ENCODE measurements at places on chromosomes 4 and X.

GRCh38 chrX:108447303-108447702 lies 7.7 kb downstream of the COL4A5 start:
- DNase-seq: no peak

DNA sequence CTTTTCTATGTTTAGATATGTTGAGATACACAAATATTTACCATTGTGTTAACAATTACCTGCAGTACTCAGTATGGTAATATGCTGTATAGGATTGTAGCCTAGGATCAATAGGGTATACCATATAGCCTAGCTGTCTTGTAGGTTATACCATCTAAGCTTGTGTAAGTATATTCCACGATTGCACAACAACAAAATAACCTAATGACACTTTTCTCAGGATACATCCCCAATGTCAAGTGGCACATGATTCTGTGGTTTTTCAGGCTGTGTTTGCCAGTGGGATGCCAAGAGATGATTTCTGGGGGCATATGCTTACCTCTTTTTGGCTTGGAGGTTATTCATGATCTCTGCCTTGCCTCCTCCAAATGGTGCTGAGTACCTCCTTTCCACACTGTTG lies 247.2 kb upstream of the CENPE start:
- DNase-seq: no peak

DNA sequence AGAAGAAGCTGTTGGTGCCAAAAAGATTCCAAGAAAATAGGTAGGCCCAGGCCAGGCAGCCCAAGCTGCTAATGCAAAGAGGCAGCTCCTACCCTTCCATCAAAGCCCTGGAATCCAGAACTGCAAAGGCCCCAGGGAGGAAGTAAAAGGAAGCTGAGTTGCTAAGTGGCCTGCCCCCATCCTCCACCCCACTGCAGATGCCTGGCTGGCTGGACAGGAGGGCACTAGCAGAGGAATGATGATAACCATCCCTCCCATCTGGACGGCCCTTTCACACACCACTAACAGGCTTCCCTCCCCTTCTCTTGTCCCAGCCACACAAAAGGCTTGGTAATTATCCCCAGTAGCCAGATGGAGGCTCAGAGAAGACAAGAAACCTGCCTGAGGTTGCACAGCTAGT lies 32.4 kb upstream of the PJA1 start:
- no peak for DNase-seq

DNA sequence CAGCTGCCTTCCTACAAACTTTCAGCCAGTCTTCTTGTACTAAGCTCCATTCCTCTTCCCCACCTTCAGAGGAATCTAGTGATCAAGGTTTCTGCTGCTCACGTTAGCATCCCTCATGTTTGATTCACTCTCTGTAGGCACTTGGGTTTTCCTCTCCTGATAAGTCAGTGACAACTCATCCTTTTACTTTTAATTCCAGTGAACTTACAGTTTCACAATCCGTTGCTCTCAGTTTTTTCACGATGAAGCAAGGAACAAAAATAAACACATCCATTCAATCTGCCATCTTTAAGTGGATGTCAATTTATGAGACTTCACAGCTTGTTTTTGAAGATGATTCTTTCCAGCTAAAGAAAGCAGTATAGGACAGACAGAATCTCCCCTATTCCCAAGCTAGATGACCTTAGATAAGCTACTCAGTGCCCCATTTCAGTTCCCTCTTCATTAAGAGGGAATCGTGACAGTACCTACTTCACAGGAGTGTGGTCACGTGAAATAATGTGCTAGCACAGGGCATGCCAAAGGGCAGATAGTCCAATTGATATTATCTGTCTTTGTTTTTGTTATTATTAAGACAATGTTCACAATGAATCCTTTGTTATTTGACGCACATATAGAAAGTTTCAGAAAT lies 234.3 kb downstream of the PALLD start:
- DNase-seq: no peak

- no peak for DNase-seq
These were observed 1427.5 kb downstream of the ADGRL3 start for GRCh38 chr4:62627671-62628070.

DNA sequence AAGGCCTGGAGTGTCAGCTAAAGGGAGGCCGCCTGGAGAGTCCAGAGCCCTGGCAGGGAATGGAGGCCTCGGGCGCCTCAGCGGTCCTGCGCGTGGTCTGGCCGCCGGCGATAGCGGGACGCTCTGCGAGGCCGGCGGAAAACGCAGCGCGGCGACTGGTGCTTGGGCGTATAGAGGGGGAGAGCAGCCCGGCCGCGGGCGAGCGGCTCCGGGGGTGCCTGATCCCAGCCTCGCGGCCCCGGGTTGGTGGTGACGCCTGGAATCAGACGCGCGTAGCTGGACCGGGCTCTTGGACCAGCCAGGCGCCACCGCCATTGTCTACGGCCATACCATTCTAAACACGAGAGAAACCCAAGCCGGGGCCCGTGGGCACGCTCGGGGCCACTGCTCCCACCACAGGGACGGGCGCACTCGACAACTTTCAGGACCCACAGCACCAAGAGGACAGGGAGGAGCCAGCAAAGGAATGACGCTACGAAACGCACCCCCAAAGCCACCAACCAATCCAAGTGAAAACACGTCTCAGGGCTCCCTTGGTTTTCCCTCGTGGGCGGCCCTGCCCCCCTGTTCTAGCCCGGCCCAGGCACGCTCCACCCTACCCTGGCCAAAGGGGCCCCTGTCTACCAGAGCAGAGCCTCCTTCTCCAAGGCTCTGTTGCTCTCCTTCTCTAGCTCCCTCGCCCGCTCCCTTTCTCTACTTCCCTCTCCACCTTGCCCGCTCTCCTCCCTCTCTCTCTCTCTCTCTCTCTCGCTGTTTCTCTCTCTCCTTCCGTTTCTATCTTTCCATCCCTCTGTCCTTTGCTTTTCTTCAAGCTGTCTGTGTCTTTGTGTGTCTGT lies 7.8 kb downstream of the FRG2 start:
- DNase-seq: no peak

GRCh38 chr4:31169846-31170245 lies 449.7 kb downstream of the PCDH7 start:
- DNase-seq: no peak

- peak; percentile 12 for DNase-seq
These were observed 1.2 kb upstream of the TAPT1 start for GRCh38 chr4:16227462-16227868.
